ENCODE measurements at places on chromosomes 2 and 18. TPM values are rescaled to one million over a fixed set of nuclear protein-coding genes. Genes with fewer than 3 reads are reported as not detected.

The TMEM198 gene
- 0.03 TPM for total RNA-seq

GRCh38 chr2:130825231-130825965 is 11.3 kb upstream of the ARHGEF4 start:
- DNase-seq, result no peak

DNA sequence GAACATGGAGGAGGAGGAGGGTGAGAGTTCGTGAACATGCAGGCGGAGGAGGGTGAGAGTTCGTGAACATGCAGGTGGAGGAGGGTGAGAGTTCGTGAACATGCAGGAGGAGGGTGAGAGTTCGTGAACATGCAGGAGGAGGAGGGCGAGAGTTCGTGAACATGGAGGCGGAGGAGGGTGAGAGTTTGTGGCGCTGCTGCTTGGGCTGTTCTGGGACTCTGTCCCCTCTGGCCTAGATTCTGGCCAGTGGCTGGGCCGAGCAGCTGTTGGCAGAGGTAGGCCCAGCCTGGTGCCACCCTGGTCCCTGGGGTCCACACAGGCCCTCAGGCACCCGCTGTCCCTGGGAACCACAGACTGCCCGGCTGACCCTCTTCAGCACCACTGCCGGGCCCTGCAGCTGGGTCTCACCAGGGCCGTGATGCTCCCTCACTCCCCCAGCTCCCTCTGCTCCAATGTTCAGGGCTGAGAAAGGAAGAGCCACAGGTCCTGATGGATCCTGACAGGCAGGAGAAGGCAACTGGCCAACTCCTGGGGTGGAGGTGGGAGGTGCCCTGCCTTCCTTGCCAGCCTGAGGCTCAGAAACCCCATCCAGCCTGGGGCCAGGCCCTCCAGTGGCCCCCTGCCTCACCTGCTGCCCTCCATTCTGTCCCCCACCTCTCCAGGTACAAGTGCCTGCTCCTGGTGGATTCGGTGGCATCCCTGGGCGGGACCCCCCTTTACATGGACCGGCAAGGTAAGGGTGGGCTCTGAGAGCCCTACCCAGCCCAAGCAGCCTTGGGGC is 3.9 kb downstream of the AGXT start:
- DNase-seq, result no peak

- no peak for DNase-seq
These were observed 216.9 kb downstream of the CELF4 start for GRCh38 chr18:37348729-37349128.

DNA sequence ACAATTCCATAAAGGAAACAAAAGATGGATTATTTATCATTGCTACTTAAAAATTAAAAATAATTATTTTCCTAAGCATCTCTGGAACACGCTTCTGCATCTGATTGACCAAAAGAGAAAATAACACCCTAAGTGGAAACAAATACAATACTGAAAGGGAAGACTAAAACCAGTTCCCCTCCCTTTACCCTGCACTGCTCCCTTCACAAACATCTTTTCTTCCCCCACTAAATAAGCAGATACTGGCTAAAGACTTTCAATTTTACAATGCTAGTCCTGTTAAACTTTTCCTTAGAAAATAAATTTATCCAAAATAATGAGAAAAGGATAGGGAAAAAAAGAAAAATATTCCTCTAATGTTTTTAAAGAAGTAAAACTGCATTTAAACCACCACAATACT is 4.3 kb downstream of the NCKAP1 start:
- no peak for DNase-seq

The TNS1 gene
- 9.8 TPM for total RNA-seq

The CCDC195 gene
- not detected for total RNA-seq

All from SJSA1 (cell line).